ENCODE measurements at places on chromosomes 3 and 15.
A peak's percentile ranks its signal among the peaks of the same experiment; 100 is the strongest.

DNA sequence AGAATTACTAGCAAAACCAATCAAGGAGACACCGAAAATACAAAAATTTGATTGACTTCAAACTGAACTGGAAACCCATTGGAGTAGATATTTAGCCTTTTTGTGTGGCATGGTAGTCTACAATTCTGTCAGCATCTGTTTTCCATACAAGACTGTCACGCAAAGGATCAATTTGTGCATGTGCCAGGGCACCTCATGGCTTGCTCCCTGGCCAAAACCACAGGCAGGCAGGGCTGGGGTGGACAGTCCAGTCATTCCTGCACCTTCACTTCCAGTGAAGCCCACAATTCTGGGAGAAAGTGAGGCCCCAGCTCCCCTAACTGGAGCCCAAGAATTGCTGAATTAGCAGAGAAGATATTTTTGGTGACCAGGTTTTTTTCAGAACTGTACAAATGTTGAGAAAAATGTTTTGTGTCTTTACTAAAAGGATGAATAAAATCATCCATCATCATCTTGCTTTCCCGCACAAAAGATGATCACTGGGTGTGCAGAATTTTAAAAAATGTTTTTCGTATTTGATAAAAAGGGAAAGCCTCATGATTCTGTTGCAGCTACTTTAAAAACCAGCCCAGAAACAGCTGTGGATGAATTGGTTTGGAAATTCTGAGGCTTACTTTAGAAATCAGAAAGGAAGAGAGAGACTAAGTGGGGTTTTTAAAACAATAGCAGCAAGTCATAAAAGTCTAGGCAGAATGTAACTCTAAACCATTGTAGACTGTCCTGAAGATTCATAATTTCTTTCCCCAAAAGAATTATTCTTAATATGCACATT, 86.4 kb downstream of the PCCB start:
- no peak for DNase-seq

GRCh38 chr3:64242435-64242834, 17.2 kb upstream of the PRICKLE2 start:
- DNase-seq = no peak

DNA sequence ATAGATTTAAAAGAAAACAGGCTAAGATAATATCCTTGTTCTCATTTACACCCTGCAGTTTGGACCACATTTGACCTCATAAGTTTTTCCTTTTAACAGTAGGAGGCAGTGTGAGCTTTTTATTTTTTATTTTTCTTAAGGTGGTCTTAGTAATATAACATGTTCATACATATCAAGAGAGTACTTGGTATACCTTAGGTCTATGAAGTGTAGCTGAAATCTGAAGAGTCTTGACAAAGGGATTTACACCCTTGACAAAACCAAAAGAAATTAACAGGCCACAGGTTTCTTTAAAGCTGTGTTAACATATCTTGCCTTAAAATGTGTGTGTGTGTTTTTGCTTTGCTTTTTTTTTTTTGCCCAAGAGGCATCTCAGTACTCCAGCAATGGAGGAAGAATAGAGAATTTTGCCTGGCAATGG, 3.2 kb downstream of the RAP2B start:
- DNase-seq = peak; percentile 24

DNA sequence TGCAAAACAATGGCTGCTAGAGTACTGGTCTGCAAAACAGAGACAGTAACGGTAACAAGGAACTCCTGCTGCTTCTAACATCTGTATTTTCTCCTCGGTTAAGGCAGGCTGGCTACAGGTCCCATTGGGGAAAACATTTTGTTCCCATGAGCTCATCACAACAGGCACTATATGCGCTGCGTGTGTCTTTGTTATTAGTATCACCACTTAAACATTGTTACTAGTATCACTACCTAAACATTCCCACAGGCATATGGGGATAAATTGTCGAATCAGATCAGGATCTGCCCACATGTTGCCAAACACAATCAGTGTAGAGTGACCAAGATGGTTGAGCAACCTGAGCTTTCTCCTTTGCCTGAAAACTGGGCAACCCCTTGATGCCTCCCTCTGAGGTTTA, 77.2 kb downstream of the TOP2B start:
- DNase-seq = no peak

DNA sequence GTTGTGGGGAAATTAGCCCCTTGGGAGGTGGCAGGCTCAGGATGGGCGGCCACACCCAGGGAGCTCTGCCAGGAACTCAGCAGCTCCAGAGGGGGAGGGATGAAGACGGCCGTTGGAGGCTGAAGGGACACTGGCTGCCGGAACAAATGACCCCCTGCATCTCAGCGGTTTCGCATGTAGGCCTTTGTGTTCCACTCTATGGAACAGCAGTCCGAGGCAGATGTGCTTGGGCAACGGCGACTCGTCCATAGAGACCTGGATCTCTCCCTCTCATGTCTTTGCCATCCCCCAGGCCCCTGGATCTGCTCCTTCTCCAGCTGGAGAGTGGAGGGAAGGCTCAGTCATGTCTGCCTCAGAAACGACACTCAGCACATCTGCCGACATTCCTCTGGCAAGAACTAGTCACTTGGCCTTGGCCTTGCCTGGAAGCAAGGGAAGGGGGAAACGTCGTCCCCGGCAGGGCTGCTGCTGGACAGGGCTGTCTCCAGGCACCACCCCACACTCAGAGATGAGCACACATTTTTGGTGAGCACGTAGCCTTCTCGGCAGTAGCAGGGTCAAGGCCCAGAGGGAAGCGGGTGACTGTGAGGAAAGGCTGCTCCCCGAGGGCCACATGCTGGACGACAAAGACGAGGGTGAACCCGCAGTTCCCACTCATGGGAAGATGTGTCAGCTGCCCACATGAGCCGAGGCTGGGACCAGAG, 83.8 kb downstream of the ASB7 start:
- DNase-seq = no peak

DNA sequence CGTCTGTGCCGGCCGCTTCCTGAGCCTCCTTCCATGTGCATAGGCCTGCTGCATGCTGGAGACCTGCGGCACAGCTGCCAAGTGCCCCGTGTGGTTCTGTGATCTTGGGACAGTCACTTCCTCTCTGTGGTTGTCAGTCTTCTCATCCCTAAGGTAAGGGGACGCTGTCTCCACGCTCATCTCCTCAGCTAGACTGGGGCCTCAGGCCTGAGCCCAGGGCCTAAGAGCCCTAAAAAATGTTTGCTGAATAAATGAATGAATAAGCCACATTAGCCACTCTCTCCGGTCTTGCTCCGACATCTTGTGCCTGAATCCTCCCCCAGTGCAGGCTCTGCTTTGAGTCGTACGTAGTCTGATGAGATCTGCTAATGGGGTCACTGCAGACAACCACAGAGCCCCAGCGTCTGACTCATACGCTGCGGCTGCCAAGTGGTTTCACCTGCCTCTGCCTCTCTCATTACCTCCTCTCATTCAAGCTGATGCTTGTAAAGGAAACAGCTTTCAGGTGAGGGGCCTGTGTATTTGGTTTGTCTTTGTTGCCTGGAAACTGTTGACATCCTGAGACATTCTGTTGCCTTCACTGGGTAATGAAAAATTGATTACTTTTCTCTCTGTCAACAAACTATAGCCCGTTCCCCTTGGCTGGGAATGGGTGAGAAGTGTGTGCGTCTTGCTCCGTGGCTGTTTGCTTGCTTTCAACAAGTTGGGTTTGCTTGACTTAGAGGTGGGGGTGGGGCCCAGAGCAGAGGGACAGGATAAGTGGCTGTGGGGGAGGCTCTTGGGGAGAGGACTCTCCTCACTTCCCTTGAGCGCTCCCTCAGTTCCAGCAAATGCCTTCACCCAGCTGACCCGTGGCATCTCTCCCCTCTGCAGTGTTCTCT, 15.9 kb downstream of the RPLP1 start:
- peak; percentile 89 for DNase-seq

DNA sequence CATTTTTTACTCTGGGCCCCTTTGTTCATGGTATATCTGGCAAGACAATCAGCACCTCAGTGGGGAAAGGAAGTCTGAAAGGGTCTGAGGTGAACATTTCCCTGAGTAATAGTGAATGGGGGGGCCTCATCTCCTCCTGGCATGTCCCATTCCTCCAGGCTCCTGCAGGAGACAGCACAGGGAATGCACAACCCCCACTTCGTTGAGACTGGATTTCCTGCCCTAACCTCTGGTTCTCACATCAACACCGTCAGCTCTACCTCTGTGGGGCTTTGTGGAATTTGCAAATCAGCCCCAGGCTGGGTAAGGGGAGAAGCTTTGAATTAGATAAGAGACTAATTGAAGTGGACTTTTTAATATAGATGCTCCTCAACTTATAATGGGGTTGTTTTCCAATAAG, 168.3 kb upstream of the TRIM42 start:
- no peak for DNase-seq

DNA sequence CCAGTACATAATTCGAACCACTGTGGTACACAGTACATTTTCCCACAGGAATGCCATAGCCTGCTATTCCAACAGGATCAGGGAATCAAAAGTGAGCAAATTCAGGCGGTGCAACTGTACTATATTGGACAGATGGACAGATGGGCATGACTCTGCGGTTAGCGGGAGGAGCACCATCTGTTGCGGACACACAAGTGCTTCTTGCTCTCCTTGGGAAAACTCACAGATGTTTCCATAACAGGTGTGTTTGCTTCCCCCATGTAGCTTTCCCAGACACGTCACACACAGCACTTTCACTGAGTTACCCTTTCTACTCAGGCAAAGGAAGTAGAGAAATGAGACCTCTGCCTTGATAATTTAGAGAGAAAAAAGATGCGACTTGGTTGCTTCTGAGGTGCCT, 325.1 kb upstream of the THBS1 start:
- DNase-seq = no peak

DNA sequence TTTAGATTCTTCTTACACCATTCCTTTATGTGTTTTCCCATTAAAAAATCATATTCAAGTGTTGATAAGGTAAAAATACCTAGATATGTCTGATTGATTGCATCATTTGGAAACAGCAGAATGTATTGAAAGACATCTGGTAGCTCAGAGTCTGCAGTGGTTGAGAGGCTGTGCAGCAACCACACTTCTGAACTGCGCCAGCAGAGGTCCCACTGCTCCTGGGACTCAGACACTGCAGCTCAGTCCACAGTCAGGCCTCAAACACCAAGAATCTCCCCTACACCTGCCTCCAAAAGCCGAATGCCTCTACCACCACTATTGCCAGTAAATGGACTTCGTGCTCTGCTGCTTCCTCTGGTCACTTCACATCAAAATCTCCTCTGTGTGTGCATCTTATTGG, 176.9 kb upstream of the LMCD1 start:
- peak; percentile 26 for DNase-seq

GRCh38 chr15:78315686-78316282, 16.4 kb upstream of the SKIC8 start:
- DNase-seq = no peak

DNA sequence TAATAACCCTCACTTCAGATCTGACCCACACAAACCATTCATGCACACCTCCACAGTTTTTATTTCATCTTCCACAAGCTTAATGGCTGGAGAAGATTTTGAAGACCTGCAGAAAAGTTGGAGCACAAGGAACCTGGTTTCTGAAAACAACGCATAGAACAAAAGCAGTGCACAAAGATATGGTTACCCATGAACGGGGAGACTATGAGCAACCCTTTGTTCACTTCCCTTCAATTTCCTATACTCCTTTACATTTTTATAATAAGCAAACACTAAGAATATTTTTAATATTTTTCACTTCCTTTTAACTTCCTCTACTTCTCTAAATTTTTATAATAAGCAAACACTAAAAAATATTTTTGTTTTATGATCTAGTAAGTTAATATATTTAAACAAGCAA, 103.5 kb upstream of the UBE2E2 start:
- DNase-seq = no peak

- peak; percentile 63 for DNase-seq
Measured at GRCh38 chr3:114411811-114412803, 118.3 kb downstream of the TIGIT start.

GRCh38 chr3:142019794-142020320, 129.5 kb downstream of the TFDP2 start:
- peak; percentile 53 for DNase-seq

DNA sequence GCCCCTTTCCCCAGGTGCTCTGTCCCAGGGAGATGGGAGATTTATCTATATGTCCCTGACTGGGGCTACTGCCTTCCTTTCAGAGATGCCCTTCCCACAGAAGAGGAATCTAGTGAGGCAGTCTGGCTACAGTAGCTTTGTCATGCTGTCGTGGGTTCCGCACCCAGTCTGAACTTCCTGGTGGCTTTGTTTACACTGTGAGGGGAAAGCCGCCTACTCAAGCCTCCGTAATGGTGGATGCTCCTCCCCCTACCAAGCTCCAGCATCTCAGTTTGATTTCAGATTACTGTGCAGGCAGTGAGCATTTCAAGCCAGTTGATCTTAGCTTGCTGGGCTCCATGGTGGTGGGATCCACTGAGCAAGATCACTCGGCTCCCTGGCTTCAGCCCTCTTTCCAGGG, 35.4 kb upstream of the SLC7A14 start:
- no peak for DNase-seq

- DNase-seq = no peak
Measured at GRCh38 chr3:12768579-12769527, 9.8 kb upstream of the TMEM40 start.

GRCh38 chr3:15221574-15222217, 15.7 kb downstream of the CAPN7 start:
- no peak for DNase-seq

- DNase-seq = no peak
Measured at GRCh38 chr3:157999246-157999645, 107.0 kb downstream of the SHOX2 start.

DNA sequence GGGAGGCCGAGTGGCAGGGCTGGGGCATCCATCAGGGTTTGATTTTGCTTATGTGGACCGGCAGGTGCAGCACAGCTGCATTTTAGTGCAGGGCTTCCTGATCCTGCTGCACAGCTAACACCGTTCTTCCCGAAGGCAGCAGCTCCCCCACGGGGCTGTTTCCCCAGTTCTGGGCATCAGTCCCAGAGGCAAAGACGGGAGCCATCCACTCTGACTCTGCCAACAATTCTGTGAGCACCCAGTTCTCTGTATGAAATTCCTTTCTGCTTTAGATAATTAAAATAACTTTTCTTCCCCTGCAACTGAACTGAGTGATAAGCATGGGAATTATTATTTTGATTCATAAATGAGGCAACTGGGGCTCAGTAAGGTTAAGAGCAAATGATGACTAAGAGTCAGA, 262.9 kb upstream of the ATP10A start:
- no peak for DNase-seq

GRCh38 chr15:28989239-28989830, 103.6 kb downstream of the APBA2 start:
- peak; percentile 24 for DNase-seq

GRCh38 chr3:66376568-66376967, 124.3 kb downstream of the LRIG1 start:
- no peak for DNase-seq

DNA sequence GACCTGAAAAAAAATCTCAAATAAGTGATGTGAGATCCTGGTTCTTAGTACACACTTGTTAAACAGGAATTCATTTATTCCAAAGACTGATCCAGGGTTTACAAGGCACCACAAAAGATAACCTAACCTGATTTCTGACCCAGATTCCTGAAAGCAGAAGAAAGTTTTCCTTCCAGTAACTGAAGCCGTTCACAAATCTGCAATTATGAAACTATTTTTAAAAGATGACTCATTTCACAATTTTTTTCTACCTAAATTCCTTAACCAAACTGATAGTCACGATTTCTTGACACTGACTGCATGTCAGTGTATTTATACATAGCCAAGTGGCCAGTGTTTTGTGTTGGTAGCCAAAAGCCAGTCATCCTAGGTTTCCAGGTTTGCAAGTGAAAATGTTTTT, 17.1 kb downstream of the SLC9A9 start:
- peak; percentile 75 for DNase-seq
